ENCODE measurements at places on chromosomes 6 and 20.
A peak's percentile ranks its signal among the peaks of the same experiment; 100 is the strongest.

- no peak for DNase-seq
These were observed 68.7 kb downstream of the TXNDC5 start for GRCh38 chr6:7841781-7842468.

DNA sequence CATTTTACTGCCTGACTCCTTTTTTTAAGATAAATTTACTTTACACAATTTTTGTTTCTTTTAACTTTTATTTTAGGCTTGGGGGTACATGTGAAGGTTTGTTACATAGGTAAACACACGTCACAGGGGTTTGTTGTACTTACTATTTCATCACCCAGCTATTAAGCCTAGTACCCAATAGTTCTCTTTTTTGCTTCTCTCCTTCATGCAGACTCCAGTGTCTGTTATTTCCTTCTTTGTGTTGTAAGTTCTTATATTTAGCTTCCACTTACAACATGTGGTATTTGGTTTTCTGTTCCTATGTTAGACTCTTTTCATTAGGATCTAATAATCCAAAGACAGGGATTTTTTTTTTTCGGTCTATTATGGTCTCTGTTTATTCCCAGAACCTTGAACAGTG, 83.5 kb upstream of the CCN6 start:
- DNase-seq: no peak

- no peak for DNase-seq
These were observed 293.3 kb downstream of the PACRG start for GRCh38 chr6:163021054-163021453.

DNA sequence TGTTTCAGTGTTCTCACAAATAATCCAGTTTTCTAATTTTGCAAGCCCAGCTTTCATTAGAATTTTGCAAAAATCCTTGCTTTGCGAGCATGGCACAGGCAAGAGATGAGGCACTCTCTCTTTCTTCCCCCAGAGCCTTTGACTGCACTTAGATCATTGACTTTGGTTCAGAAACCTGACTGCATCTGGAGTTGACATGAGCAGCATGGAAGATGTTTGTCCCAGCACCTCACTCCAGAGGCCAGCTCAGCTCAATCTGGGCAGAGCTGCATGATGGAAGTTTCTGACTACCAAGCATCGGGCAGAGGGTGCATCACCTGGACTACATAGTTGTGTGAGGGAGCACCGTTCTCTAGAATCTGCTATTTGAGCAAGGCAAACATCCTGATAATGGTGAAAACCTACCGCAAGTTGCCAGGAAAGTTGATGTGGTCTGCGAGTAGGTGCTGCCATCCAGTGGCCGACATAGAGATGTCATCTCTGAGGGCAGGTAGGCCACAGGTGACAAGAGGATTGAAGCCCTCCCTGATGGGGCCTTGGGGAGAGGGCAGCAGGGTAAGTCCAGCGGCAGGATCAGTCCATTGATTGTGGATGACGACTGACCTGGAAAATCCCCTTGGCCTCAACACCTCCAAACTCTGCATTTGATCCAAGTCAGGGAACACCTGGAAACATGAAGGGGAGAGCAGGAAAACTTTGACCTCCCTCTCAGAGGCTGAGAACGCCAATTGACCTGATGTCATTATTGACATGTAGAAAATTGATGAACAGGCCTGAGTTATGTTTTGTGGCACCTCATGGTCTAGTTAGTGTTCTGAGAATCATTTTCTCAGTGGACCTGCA, 3.8 kb upstream of the LPA start:
- peak; percentile 28 for DNase-seq

DNA sequence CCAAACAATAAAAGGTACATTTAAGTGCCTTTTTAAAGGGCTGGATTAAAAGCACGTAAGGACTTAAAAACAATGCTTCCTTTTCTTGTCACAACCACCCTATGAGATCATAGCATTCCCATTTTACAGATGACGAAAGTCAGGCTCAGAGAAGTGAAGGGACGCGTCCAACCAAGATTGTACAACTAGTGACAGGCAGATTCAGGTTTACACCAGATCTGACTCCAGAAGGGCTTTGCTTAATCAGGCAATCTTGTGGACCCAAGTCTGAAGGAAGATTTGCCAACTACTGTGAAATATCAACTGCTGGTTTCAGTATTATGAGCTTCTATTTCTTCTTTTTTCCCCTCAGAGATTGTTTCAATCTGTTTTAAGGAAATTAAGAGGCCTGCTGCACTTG, 877 bp downstream of the ENPP4 start:
- DNase-seq: no peak

DNA sequence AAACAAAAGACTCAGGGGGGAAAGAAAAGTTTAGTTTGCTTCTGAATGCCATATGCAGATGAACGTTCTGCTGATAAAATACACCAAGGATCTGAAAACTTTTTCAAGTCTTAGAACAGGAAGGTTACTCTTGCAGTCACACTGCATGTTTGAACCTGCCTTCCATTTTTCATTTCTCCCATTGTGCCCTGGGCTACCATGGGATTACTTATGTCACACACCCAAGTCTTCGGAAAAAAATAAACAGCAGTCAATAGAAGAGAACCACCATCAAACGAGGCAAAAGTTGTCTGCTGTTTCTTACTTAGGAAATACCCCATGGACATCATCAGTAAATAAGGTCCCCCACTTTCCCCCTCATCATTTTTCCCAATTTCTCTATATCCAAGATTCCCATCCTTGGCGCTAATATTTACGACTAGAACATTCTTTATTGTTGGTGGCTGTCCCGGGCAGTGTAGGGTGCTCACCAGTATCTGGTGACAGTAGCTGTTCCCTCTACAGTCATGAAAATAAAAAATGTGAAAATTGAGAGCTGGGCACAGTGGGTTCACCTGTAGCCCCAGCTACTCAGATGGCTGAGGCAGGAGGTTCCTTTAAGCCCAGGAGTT, 202.5 kb downstream of the BCAS1 start:
- DNase-seq: no peak

GRCh38 chr6:55566036-55566710, 12.8 kb downstream of the HMGCLL1 start:
- DNase-seq: no peak

- DNase-seq: no peak
These were observed 135.3 kb upstream of the FOXQ1 start for GRCh38 chr6:1176567-1176966.

GRCh38 chr6:13702809-13703302, 8.8 kb downstream of the RANBP9 start:
- no peak for DNase-seq

Data from NCI-H2081 (cell line).